GM12878 (cell line): ENCODE measurements at places on chromosomes 2 and 18.

- H3K4me3 ChIP-seq: no peak overlapping the region
- peaks cover 28% of the 10 kb centered on the region; the same call in 1 of the 2 replicates for H3K4me1 ChIP-seq
- DNase-seq: no peak
- no peak overlapping the region for H3K27ac ChIP-seq
- no peaks in the 10 kb centered on the region for H3K27me3 ChIP-seq
Measured at GRCh38 chr2:213002383-213002782, 149.0 kb downstream of the IKZF2 start.

DNA sequence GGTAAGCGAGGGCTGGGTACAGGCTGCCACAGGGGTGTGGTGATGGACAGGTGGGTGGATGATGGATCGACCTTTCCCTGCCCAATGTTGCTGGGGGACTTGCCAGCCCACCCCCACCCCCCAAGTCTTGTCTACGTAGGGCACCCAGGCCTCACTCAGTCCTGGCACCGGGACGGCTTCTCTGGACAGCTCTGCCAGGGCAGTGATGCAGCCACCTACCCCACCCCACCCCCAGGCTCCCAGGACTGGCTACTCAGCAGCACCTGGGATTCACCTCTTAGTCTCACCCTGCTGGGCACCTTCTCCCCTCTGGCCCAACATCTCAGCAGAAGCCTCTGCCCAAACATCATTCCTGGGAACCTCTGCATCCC is 55.7 kb downstream of the ANKMY1 start:
- no peaks in the 10 kb centered on the region for H3K4me1 ChIP-seq
- H3K27ac ChIP-seq: no peak overlapping the region
- H3K27me3 ChIP-seq: no peaks in the 10 kb centered on the region
- no peak for DNase-seq
- no peaks in the 10 kb centered on the region for H3K36me3 ChIP-seq

DNA sequence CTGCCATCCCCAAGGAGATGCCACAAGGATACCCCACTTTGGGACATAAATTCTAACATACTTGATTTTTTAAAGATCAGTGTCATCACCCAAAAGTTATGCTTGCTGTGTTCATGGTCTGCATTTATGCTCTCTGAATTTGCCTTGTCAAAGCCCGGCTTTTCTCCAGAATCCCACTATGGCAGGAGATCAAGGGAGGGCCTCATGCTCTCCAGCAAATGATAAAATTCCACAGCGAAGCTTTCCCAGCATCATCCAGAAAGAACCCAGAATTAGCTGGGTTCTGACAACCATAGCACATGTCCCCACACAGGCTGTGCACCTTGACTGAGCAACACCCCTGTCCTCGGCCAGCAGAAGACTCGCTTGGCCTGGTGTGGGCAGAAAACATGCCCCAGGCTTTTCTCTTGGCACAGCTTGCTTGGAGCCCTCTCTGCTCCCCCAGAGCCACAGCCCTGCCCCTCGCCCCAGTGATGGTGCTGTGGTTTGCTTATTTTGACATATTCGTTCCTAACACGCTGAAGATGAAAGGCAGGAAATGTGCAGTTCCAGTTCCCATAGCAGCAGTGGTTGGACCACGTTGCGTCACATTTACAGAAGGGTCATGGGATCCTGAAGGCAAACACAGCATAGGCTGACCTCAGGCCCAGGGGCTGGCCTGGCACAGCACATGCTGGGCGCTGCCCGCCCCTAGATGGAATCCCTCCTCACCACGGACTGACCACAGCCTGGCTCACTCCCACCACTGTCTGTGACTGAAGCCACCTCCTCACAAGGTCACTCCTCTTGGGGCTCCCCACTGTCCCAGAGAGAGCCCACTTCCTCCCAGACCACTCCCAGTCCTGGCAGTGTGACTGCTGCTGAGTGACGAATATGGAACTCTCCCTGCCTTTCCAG is 14.1 kb upstream of the CHRNA1 start:
- H3K4me3 ChIP-seq: no peak overlapping the region
- H3K4me1 ChIP-seq: peaks cover 10% of the 10 kb centered on the region
- H3K27ac ChIP-seq: no peak overlapping the region
- no peaks in the 10 kb centered on the region; the same call in 1 of the 2 replicates for H3K27me3 ChIP-seq
- no peaks in the 10 kb centered on the region for H3K36me3 ChIP-seq

DNA sequence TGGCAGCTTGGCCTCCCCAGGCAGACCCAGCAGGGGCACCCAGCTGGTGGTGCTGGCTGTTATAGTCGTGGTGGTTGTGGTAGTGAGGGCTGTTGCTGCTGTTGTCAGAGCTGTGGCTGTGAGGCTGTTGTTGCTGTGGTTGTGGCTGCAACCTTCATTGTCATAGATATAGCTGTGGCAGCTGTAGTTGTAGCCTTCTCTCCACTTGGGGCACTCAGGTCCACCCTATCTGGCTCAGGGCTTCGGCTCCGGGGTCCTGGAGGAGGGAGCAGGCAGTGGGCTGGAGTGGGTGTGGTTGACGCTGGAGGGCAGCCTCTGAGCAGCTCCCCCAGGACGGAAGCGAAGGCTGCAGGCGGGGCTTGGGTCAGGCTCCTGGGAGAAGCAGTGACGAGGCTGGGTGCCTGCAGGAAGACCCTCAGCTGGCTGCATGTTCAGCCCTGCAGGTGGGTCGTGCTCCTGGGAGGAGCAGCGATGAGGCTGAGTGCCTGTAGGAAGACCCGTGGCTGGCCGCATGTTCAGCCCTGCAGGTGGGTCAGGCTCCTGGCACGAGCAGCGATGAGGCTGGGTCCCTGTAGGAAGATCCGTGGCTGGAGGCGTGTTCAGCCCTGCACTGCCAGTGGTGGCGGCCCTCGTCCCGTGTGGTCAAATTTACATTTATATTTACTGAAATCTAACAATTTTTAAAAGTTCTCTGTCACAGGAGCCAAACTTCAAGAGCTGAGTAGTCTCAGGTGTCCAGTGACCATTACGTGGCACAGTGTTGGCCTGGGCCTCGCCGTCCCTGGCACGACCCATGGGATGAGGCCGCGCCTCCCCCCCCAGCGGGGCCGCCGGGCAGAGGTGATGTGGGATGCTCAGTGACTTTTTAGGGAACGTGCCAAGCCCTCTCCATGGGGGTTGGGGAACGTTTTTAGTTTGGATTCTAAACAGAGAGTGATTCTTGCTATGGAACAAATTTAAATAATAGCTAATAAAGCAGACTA is 79.2 kb upstream of the PXDN start:
- no peak overlapping the region for H3K27ac ChIP-seq
- H3K36me3 ChIP-seq: no peaks in the 10 kb centered on the region
- no peak for DNase-seq
- no peaks in the 10 kb centered on the region for H3K27me3 ChIP-seq
- H3K4me1 ChIP-seq: no peaks in the 10 kb centered on the region

GRCh38 chr2:98570356-98570755 is 38.0 kb downstream of the COA5 start:
- no peaks in the 10 kb centered on the region for H3K27me3 ChIP-seq
- H3K27ac ChIP-seq: no peak overlapping the region
- H3K4me3 ChIP-seq: no peak overlapping the region

DNA sequence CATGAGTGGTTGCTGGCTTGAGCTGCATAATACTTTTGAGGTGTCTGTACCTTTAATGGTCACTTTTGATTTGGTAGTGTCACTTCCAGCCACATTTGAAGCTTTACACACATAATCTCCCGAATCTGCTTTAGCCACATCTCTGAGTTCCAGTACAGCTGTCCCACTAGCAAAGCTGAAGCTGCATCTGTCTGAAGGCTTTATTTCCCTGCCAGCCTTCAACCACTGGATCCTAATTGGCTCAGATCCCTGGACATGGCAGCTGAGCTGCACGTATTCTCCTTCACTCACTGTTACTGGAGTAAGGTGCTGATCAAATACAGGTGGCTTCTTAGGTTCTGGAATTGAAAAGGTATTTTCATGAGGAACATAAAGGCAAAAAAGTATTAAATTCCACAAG is 99.7 kb downstream of the TTN start:
- H3K36me3 ChIP-seq: no peaks in the 10 kb centered on the region
- no peak for DNase-seq
- no peak overlapping the region for H3K27ac ChIP-seq
- no peaks in the 10 kb centered on the region for H3K4me1 ChIP-seq
- no peak overlapping the region for H3K4me3 ChIP-seq

GRCh38 chr2:239588451-239589269 is 187.8 kb upstream of the HDAC4 start:
- no peaks in the 10 kb centered on the region; the same call in 1 of the 2 replicates for H3K27me3 ChIP-seq
- no peak for DNase-seq
- H3K36me3 ChIP-seq: no peaks in the 10 kb centered on the region
- H3K4me1 ChIP-seq: no peaks in the 10 kb centered on the region
- H3K4me3 ChIP-seq: no peak overlapping the region

GRCh38 chr2:990970-991369 is 40.3 kb downstream of the SNTG2 start:
- DNase-seq: no peak
- H3K4me3 ChIP-seq: no peak overlapping the region
- H3K4me1 ChIP-seq: no peaks in the 10 kb centered on the region
- no peaks in the 10 kb centered on the region for H3K36me3 ChIP-seq
- no peaks in the 10 kb centered on the region for H3K27me3 ChIP-seq

- H3K27ac ChIP-seq: no peak overlapping the region
- no peaks in the 10 kb centered on the region for H3K4me1 ChIP-seq
- no peak for DNase-seq
Measured at GRCh38 chr18:12543697-12544096, 114.2 kb downstream of the SPIRE1 start.

- no peak overlapping the region for H3K4me3 ChIP-seq
- H3K36me3 ChIP-seq: no peaks in the 10 kb centered on the region
- no peak overlapping the region for H3K27ac ChIP-seq
Measured at GRCh38 chr2:129067953-129068352, 749.3 kb upstream of the HS6ST1 start.

- DNase-seq: no peak
- H3K36me3 ChIP-seq: no peaks in the 10 kb centered on the region
Measured at GRCh38 chr2:237244976-237245646, 159.4 kb downstream of the COPS8 start.

DNA sequence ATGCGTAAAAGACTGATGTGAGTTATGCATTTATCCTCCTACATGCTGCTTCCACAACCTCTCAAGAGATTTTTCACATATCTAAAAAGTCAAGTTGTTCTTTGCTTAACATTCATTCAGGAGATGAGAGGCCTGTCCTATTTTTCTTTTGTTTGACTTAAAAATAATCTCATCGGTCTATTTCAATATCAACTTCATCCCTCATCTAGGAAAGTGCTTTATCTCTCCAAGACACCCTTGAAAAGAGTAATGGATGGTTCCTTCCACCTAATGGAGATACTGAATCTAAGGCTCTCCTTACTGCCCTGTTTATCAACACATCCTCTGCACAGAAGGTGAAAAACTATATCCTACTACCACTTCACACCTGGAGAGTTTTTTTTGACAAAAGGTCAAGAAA is 2.4 kb downstream of the NFE2L2 start:
- H3K4me1 ChIP-seq: peaks cover 12% of the 10 kb centered on the region
- peak overlapping the region; percentile 99; the same call in 1 of the 2 replicates for H3K27ac ChIP-seq
- no peaks in the 10 kb centered on the region for H3K36me3 ChIP-seq
- H3K27me3 ChIP-seq: no peaks in the 10 kb centered on the region

DNA sequence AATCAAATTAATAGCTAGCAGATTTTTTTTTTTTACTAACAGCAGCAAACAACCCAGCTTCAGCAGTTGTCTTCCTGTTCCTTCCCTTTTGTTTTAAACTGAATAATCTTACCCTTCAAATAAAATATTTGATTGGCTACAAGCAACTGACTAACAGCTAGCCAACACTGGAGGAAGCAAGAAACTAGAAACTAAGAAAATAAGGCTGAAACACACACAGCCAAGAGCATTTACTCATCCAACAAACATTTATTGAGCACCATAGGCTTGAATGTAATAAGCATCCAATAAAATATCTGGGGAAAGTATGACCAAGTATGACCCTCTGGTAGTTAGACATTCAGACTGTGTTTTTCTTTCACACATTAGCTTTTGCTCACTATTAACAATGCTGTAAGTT is 189.2 kb downstream of the CD226 start:
- H3K4me3 ChIP-seq: no peak overlapping the region
- no peaks in the 10 kb centered on the region for H3K36me3 ChIP-seq
- DNase-seq: no peak
- H3K4me1 ChIP-seq: no peaks in the 10 kb centered on the region

DNA sequence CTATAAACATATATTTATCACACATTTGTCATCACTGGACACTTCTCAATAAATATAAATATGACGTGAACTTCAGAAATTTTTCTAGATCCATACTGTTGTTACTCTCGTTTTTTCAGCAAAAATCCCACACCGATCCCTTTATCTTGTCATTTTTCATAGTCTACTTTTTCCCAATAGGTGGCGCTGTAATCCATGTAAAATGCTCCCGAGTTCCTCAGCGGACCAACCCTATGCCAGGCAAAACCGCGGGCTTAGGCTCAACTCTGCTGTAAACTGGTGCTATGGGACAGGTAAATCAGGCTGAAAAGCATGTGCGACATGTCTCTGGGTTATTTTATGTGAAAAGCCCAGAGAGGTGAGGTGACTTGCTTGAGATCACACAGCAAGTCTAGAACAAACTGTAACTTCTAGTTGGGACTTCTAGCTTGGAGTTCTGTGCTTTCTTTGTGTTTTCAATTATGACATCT is 104.0 kb downstream of the COBLL1 start:
- no peaks in the 10 kb centered on the region for H3K36me3 ChIP-seq
- no peaks in the 10 kb centered on the region; the same call in 1 of the 2 replicates for H3K27me3 ChIP-seq
- H3K4me3 ChIP-seq: no peak overlapping the region
- DNase-seq: no peak
- no peak overlapping the region for H3K27ac ChIP-seq
- H3K4me1 ChIP-seq: no peaks in the 10 kb centered on the region

- DNase-seq: no peak
- no peak overlapping the region for H3K4me3 ChIP-seq
- no peak overlapping the region for H3K27ac ChIP-seq
Measured at GRCh38 chr2:241992753-241993152, 123.2 kb downstream of the RTP5 start.

DNA sequence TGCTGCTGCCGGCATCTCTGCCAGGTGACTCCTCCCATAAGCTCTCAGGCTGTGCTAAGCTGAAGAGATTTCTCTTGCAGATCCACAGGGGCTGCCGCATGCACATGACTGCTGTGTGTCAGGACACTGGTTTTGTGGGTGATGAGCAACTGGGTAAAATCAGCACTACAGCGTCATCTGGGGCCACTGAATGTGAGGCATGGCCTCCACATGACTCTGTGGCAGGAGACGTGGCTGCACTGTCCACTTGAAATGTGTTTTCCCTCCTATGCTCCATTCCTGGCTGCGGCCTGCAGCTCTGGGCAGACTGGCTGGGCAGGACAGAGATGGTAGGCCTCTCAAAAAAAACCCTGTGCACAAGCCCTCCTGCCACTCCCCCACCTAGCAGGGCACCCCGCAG is 63.6 kb downstream of the MARCO start:
- no peaks in the 10 kb centered on the region for H3K4me1 ChIP-seq
- H3K27ac ChIP-seq: no peak overlapping the region
- no peak overlapping the region for H3K4me3 ChIP-seq
- peaks cover 5% of the 10 kb centered on the region for H3K27me3 ChIP-seq
- no peaks in the 10 kb centered on the region for H3K36me3 ChIP-seq
